ENCODE measurements at places on chromosomes 5 and 9.

DNA sequence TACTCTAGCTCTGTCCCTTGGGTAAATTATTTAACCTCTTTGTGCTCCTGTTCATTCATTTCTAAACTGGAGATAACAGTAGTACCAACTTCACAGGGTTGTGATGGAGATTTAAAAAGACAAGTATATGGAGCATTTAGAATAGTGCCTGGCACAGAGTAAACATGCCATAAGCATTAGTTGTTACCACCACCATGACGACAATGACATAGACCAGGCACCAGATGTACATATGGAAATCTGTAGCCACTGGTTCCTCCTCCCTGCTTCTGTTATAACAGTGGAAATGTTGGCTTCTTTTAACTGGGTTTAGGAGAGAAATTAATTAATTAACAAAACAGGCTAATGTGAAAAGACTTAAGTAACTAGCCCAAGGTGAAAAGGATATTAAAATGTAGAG, 217.5 kb downstream of the DENND1A start:
- DNase-seq, result no peak

- no peak for DNase-seq
Measured at GRCh38 chr9:13705918-13706317, 426.4 kb upstream of the MPDZ start.

DNA sequence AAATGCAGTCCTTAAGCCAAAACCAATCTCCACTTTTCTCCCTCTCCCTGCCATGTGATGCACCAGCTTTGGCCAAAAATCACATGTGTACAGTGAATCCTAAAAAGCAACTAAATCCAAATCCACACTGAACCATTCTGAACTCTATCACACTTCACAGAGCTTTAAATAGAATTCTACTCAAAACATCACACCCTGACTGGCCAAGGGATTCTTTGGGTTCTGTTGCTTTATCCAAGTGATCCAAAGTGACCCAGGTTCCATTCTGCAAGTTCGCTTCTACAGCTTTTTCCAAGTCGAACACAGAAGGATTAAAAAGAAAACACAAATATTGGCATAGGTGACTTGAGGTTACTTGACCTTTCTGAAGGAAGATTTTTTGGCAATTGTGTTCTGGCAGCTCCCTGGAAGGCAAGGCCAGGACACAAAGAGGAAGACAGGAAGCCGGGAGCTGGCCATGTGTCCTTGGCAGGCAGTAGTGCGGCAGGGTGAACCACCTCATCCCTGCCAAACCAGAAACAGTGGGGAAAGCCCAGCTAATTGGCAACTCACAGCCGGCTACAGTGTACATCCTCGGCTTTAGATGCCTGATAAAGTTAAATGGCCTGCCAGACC, 115.0 kb downstream of the NFIB start:
- no peak for DNase-seq

- DNase-seq, result no peak
Measured at GRCh38 chr9:18800579-18800978, 232.4 kb downstream of the SAXO1 start.

DNA sequence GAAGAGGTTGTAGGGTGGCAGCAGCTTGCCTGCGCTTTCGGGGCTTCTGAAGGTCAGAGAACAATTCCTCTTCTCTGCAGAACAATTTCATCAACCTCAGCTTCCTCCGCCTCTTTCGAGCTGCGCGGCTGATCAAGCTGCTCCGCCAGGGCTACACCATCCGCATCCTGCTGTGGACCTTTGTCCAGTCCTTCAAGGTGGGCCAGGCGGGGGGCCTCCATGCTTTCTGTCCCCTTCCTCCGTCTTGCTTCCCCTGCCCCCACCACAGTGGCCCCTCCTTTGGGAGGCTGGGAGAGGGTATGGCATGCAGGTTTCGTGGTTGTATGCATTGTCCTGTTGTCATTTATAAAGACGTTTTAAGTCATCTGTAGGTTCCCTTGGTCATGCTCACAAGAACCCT, 195.8 kb downstream of the CACNA1B start:
- DNase-seq, result no peak

GRCh38 chr5:118043531-118043930, 944.8 kb downstream of the DTWD2 start:
- no peak for DNase-seq
